ENCODE measurements at places on chromosomes 6 and 20. TPM values are rescaled to one million over a fixed set of nuclear protein-coding genes. Genes with fewer than 3 reads are reported as not detected.

Gene GATA5
- total RNA-seq: not detected

Gene EBF4
- 10.6 TPM for total RNA-seq

Gene RIPOR3
- total RNA-seq: 0.98 TPM

Gene TFAP2A
- 0.25 TPM for total RNA-seq

Gene RSPH9
- 5.7 TPM for total RNA-seq

Gene CALHM6
- total RNA-seq: 3.9 TPM

Gene FOXF2
- 1.2 TPM for total RNA-seq

Gene FOXC1
- 6.9 TPM for total RNA-seq

Gene RSPO3
- 34.4 TPM for total RNA-seq

Gene SLPI
- not detected for total RNA-seq

Gene ELOVL2
- total RNA-seq: 41.3 TPM

Gene HCRTR2
- total RNA-seq: 13.3 TPM

Gene ATP5F1E
- 28.3 TPM for total RNA-seq

Gene BANF2
- not detected for total RNA-seq

Gene GPR63
- 8.6 TPM for total RNA-seq

Gene FAM209B
- total RNA-seq: not detected

Gene UBE3D
- total RNA-seq: 14.8 TPM

Gene OTOR
- total RNA-seq: under 0.01 TPM

Gene PRICKLE4
- total RNA-seq: 0.49 TPM

Gene BPIFA1
- not detected for total RNA-seq

Gene SCRT2
- 4.7 TPM for total RNA-seq

Gene HSP90AB1
- total RNA-seq: 440 TPM

Gene SLC12A5
- 17.2 TPM for total RNA-seq

Gene HRH3
- total RNA-seq: 0.49 TPM

Gene ARMH2
- total RNA-seq: not detected

Gene C6orf118
- total RNA-seq: 6.4 TPM

Gene IMPG1
- not detected for total RNA-seq

Gene CTCFL
- total RNA-seq: not detected

Gene PHF3
- 73.8 TPM for total RNA-seq

Gene MATN4
- total RNA-seq: not detected

Gene GABRR1
- not detected for total RNA-seq

Gene TRIM40
- total RNA-seq: not detected

Gene SAMHD1
- 28.5 TPM for total RNA-seq

Gene COL9A3
- total RNA-seq: 22.9 TPM

Gene FOXQ1
- total RNA-seq: 1.7 TPM

Measured in temporal lobe (tissue), 4 donors.